Effector memory CD8-positive, alpha-beta T cell (primary cell): ENCODE measurements at places on chromosomes 7 and 10.

DNA sequence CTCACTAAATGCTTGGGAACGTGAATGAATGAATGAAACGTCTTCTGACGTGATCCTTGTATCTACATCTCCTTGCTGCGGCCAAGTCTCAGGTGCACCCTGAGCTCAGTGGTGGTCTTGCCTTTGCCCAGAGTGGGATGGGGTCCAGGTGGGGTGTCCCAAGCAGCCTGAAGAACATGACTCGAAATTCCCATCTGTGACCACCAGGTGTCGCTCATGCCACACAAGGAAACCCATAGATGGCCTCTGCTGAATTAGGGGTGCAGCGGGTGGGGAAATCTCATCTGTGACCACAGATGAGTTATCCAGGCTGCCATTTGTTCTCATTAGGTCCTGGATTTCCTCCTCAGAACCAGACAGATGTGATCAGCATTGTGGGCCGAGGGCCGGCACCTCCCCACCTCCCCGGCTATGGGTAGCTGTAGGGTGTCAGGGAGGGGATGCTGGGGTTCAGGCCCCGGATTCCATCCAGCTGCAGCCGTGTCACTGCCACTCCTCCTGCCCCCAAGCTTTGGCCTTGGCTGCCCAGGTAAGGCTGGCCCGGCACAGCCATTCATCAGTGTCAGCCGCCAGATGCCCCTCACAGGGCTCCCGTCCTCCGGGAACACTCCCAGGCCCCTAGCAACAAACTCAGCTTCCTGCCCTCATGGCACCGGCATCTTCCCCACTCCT lies 21.0 kb upstream of the GNA12 start:
- DNase-seq: peak; percentile 76

DNA sequence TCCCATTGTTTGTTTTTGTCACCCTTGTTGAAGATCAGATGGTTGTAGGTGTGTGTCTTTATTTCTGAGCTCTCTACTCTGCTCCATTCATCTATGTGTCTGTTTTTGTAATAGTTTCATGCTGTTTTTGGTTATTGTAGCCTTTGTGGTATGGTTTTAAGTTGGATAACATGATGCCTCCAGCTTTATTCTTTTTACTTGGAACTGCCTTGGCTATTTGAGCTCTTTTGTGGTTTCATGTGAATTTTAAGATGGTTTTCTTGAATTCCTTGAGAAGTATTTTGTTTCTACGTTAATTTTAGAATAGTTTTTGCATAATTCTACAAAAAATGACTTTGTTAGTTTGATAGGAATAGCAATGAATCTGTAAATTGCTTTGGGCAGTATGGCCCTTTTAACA lies 170.0 kb upstream of the IGFBP3 start:
- DNase-seq: no peak

DNA sequence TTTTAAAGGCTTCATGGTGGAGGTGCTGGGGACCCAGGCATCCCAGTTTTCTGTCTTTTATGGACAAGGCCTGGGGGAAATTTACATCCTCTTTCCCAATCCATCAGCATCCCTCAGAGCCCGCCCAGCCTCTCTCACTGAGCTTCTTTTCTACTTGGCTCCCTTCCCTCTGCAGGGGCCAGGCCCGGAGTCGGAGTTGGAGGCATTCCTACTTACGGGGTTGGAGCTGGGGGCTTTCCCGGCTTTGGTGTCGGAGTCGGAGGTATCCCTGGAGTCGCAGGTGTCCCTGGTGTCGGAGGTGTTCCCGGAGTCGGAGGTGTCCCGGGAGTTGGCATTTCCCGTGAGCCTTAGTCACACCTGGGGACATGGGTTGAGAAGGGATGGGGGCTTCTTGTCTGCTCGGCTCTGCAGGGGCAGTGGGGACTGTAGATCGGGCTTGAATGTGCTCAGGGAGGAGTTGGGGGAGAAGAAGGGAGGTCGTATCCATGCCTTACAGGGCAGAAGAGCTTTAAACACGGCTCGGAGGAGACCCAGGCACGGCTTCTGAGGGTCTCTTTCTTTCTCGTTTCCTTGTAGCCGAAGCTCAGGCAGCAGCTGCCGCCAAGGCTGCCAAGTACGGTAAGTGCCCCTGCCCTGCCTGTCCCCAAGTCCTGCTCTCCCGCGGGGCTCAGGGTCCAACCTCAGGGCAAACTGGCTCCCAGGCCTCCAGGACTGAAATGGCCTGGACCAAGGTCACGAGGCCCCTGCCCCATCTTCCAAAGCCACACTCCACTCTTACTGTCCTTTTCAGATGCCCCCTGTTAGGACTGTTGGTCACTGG lies 27.3 kb upstream of the LIMK1 start:
- no peak for DNase-seq

DNA sequence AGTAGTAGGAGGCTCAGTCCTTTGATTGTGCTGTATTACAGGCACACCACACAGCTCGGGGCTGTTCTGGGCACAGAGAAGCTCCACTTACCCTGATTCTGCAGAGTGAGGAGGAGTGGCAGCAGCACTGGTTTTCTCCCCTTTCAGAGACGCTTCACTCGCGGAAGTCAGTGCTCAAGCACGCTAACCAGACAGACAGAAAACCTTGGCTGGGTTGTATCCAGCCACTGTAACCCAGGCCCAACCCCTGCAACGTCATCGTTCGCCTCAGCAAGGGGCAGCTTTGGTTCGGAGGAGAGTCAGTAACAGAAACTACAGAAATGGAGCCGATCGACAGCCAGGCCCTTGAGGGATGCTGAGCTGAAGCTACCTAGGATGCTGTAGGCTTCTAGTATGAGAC lies 171.0 kb downstream of the SLC16A9 start:
- DNase-seq: no peak

GRCh38 chr10:132679217-132679595 lies 106.7 kb downstream of the NKX6-2 start:
- no peak for DNase-seq

- no peak for DNase-seq
Observed at GRCh38 chr10:58412502-58412961, 27.3 kb downstream of the TFAM start.

DNA sequence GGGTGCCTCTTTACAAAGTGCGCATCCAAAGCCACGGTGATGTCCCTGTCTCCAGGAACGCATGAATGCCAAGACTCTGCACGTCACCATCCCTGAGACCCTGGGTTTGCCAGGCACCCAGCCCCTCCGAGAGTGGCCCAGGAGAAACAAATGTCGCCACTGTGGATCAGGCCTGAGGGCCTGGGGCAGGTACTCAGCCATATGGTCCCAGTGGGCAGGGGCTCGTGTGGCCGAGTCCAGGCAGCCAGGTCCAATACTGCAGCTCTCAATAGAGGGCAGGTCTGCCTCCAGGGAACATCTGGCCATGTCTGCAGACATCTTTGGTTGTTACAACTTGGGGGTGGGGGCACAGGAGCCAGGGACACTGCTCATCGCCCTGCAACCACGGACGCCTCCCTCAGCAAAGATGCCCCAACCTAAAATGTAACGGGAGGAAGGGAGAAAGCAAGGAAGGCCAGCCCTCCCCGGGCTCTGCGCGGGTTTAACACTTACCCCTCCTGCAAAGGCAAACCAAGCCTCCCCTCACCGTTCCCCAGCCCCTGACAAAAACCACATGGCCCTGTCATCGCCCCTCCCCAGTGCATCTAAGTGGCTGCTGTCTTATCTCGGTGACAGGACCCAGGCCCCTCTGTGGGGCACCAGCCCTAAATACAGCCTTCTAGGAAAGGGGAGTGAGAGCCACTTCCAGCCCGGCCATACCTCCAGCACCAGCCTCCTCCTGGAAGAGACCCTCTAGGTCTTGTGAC lies 10.3 kb upstream of the PAPOLB start:
- DNase-seq: no peak

- no peak for DNase-seq
Observed at GRCh38 chr7:93284908-93285307, 52.7 kb downstream of the VPS50 start.

DNA sequence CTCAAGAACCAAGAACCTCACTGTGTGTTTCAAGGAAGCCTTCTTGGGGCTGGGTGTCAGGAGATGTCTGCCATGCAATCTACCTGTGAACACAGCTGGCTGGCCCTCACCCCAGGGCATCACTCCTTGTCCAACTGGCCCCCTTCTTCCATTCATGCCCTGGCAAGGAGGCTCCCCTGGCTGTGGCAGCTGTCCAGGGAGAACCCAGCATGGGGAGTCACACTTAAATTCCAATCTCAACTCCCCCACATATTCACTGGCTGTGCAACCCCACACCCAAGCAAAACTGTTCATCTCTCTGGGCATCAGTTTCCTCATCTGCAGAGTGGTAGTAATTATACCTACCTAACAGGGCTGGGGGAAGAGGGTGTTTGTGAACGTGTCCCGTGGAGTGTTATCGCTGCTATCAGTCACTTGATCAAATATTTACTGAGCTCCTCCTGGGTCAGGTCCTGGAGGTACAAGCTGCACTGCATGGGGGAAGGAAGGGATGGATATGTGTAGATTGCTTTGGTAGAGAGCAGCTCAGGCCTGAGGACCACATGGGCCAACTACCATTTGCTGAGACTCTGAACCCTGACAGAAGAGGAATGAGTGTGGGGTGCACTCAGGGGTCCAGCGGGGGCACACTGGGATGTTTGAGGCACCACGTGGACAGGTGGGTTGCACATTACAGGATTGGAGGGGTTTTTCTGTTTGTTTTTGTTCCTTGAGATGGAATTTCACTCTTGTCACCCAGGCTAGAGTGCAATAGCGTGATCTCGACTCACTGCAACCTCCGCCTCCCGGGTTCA lies 2.1 kb upstream of the GPRIN2 start:
- no peak for DNase-seq

DNA sequence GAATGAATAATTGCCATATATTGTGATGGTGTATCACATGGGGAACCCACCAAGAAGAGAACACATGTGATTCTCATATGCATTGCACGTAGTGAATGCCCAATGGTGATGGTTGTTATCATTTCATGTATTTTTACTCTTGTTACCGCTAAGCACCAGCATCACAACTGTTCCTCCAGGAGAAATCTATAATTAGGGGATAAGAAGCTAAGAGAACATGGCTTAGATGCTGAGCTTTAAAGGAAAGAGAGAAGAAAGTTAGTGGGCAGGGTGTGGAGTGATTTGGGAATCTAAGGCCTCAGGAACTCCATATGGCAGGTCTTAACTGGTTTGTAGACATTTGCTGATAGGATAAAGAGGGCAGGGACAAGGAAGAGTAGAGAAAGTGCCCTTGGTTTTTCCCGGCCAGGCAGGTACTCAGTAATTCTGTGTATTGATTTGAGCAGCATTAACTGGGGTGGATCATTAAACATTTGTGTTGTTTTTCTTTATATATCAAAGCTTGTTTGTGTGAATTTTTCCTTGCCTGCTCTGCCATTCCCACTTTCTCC lies 145.9 kb downstream of the LRRC4 start:
- no peak for DNase-seq

GRCh38 chr7:71470830-71471229 lies 338.9 kb downstream of the GALNT17 start:
- no peak for DNase-seq

DNA sequence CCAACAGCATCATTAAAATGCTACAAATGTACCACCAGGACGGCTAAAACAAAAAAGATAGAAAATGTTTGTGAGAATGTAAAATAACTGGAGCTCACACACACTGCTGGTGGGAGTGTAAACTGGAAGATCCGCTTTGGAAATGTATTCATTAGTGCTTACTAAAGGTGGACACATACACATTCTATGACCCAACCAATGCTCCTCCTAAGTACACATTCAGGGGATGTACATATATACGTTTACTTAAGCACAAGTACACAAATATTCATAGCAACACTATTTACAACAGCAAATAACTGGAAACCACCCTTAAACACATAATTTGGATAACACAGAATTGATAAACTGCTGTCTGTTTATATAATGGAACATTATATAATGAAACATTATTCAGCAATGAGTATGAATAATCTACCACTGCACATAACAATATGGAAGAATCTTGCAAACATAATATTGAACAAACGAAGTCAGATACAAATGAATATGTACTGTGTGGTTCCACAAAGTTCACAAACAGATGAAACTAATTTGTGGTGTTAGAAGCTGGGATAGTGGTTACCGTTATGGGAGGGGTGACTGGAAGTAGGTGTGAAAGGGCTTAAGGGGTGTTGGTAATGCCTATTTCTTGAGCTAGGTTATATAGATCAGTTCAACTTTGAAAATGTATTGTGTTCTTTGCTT lies 52.1 kb downstream of the STRA8 start:
- DNase-seq: no peak

DNA sequence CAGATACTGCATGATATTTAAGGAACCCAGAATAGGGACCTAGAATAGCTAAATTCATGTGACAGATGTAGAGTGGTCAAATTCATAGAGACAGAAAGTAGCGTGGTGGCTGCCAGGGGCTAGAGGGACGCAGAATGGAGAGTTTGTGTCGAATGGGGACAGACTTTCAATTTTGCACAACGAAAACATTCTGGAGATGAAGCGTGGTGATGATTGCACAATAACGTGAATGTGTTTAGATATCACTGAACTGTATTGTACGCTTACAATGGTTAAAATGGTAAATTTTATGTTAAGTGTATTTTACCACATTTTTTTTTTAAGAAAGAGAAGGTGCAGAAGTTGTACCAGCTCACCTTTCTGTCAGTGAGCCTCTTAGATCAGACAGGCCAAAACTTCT lies 137.8 kb upstream of the TNS3 start:
- DNase-seq: no peak

- DNase-seq: no peak
Observed at GRCh38 chr7:130611218-130611617, 57.3 kb downstream of the COPG2 start.

DNA sequence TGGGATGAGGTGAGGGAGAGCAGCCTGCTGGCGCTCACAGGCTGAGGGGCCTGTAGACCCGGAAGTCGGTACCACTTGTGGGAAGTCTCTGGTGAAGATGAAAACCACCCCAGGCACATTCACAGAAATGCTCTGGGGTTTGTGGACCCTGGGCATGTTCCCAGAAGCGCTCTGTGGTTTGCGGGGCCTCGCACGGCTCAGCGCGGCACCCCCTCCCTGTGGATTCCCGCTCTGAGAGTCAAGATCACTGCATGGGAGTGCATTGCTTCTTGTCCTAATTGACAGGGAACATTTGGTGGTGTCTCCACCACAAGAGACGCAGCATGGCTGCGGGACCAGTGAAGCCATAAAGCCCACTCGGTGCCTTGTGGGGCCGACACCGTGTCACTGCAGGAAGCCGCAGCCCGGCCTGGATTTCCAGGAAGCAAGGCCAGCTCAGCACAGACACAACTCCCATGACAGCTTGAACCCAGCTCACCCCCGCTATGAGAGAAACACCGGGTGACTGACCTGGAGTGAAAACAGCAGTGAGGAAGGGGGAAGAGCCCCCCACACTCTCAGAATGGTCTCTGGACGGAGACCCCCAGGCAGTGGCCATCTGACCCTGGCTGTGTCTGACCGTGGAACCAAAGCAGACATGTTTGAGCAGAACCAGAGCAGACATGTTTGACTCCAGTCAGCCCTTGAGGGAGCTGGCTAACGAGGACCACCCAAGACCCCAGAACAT lies 157.2 kb downstream of the PTPRN2 start:
- no peak for DNase-seq

- DNase-seq: no peak
Observed at GRCh38 chr10:7122561-7122960, 288.3 kb downstream of the SFMBT2 start.

- no peak for DNase-seq
Observed at GRCh38 chr7:128211626-128212025, 29.5 kb upstream of the LEP start.

GRCh38 chr10:79107736-79108264 lies 39.0 kb downstream of the ZMIZ1 start:
- DNase-seq: no peak
